Stimulated activated CD4-positive, alpha-beta T cell treated with anti-CD3 and anti-CD28 coated beads, Interleukin-4, amount 100 ng/mL, for 1 hour (primary cell): ENCODE measurements at places on chromosomes 6 and 20.

DNA sequence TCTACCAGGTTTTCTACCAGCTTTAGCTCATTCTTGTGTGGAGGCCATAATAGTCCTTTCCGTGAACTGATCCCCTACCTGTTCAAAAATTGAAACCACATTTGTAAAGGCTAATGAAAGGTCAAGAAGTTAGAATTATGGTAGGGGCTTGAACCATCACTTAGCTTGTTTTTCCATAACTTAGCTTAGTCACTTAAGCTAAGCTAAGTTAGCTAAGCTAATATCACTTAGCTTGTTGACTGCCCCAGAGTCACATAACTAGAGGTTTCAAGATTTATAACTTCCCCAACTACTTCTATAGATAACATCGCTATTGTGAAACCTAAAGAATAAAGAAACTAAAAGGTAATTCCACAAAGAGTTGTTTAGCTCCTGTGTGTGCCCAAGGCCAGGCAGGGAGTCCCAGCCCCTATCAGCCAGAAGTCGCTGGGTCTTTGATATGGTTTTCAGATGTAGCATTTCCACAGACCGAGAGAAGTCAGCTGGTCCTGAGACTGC lies 131.8 kb downstream of the VEGFA start:
- no peak for DNase-seq

GRCh38 chr6:20069021-20069522 lies 143.2 kb downstream of the MBOAT1 start:
- no peak for DNase-seq

GRCh38 chr6:53647462-53648094 lies 18.0 kb downstream of the KLHL31 start:
- DNase-seq: no peak

- DNase-seq: no peak
Measured at GRCh38 chr6:52310932-52311331, 26.4 kb upstream of the MCM3 start.

GRCh38 chr6:154138793-154139192 lies 99.8 kb downstream of the OPRM1 start:
- no peak for DNase-seq

- no peak for DNase-seq
Measured at GRCh38 chr6:13762611-13763441, 51.2 kb upstream of the RANBP9 start.

DNA sequence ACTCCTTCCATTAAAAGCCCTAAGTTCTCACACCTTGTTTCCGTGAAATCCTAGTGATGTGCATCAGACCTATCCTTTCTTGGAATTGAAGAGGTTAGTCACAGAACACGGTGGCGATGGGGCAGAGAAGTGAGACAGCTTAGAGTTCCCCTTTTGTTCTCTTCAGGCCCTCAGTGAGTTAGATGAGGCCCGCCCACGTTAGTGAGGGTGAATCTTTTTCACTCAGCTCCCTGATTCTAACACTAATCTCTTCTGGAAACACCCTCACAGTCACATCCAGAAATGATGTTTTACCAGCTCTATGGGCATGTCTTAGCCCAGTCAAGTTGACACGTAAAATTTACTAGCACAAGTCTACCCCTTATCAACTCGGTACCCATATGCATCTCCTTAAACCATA lies 172.7 kb upstream of the NOX3 start:
- DNase-seq: peak; percentile 35

DNA sequence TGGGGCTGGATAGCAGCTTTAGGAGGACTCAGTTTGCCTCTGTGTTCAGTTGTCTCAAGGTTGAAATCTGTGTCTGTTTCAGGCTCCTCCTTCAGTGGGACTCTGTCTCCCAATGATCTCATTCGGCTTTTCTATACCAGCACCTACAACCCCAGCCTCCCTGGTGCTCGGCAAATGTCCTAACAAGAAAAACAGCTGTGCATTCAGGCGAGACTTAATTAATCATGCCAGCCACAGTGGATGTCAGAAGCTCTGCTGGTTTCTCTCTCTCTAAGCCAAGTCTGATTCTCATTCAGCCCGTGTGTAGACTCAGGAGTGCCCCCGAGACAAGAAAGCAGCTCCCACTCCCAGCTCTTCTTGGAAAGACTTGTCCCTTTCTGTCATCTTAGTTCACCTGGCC lies 46.8 kb downstream of the SUN5 start:
- no peak for DNase-seq

DNA sequence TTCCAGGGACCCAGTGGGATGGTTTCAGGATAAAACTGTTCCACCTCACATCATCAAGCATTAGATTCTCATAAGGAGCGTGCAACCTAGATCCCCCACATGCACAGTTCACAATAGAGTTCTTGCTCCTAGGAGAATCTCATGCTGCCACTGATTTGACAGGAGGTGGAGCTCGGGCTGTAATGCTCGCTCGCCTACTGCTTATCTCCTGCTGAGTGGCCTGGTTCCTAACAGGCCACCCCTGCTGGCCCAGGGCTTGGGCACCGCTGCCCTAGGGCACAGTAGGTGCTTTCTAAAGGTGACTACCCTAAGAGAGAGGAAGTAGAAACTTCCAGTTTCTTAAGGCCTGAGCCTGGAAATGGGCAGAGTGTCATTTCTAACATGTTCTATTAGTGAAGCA lies 656.9 kb downstream of the PRKN start:
- DNase-seq: no peak

GRCh38 chr6:73074175-73074574 lies 151.1 kb downstream of the KHDC1L start:
- no peak for DNase-seq

DNA sequence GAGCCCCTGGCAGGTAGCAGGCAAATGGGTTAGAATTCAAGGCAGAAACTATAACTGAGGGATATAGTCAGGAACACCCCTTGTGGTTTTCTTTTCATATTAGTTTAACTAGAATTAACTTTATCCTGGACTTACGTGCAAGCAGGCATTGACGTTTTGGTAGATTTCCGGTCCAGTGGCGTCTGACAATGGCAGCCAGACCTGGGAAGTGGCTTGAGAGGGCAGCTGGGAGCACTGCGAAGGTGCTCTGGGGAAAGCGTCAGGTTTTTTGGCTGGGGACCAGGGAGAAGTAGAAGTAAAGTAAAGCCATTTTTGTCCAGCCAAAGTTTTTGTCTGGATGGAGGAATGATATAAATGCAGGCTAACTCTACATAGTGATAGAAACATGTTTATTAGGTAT lies 8.4 kb upstream of the ACSS1 start:
- DNase-seq: no peak

DNA sequence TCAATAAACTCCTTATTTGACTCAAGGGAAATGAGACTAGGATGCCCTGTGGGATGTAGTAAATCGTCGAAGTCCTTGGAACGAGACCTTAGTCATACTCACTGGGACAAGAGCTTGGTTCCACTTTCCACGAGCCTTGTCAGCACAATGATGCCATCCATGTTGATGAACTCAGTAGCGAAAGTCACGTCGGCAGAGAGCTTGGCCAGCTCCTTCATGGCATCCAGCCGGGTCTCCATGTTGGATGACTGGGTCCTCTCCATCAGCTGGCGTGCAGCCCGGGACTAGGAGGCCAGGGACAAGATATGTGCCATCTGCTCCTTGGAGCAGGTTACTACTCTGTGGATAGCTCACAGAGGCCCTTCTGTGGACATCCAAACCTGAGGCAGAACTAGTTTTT lies 17.5 kb downstream of the ELMO2 start:
- DNase-seq: no peak

DNA sequence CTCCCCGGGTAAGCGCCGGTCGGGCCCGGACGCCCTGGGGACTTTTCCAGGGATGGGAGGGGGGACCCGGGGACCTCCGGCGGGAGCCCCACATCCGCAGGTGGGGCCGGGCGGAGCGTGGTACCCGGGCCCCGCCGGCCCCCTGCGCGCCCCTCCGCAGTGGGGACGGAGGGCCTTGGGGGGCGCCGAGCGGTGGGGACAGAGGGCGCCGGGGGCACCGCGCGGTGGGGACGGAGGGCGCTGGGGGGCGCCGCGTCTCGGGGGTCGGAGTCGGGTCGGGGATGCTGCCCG lies 270 bp downstream of the PLEKHG1 start:
- DNase-seq: no peak

DNA sequence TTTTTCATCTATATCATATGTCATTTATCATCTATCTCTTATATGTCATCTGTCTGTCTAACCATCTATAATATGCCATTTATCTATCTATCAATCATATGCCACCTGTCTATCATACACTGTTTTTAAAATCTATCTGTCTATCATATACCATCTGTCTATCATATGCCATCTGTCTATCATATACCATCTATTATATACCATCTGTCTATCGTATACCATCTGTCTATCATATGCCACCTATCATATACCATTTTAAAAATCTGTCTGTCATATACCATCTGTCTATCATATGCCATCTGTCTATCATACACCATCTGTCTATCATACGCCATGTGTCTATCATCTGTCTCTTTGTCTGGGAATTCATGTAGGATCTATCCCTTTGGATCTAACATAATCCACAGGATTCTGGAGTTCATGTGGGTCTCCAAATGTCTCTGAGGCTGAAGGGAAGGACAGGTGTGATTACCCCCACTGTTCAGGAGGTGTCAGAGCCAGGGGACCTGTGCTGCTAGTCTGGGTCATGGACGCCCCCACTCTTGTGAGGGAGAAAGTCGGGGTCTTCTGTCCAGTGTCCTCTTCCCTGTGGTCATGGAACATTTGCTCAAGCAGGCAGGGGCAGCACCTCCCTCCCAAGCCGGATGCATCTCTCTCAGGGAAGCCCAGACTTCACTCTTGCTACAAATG lies 36.9 kb upstream of the FRMD1 start:
- no peak for DNase-seq

GRCh38 chr6:155077784-155078183 lies 82.7 kb downstream of the TIAM2 start:
- no peak for DNase-seq

GRCh38 chr20:57788936-57789613 lies 79.3 kb upstream of the PMEPA1 start:
- DNase-seq: no peak

- no peak for DNase-seq
Measured at GRCh38 chr20:48105526-48105925, 320.2 kb upstream of the SULF2 start.

DNA sequence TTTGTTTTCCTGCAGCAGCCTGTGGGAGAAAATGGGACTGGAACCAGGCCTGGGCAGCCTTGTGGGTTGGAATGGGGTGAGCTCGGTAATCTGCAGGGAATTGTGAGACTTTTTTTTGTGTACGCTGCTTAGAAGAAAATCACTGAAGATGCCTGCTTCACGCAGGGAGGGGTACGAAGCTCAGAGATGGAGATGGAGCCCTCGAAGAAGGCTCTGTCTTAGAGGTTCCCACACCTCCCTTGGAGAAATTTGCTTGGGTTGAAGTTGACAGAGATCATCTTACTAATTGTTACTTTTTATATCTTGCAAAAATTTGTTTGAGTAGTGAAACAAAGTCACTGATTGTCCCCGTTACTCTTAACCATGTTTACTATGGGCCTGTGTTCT lies 894 bp downstream of the PYGB start:
- DNase-seq: no peak

GRCh38 chr6:146028851-146029572 lies at the start of gene GRM1:
TSS of gene GRM1 (plus strand) at chr6:146029062. CDS start at chr6:146029518, 456 bp downstream.
- no peak for DNase-seq

- DNase-seq: no peak
Measured at GRCh38 chr6:142444376-142444775, 142.6 kb downstream of the ADGRG6 start.

DNA sequence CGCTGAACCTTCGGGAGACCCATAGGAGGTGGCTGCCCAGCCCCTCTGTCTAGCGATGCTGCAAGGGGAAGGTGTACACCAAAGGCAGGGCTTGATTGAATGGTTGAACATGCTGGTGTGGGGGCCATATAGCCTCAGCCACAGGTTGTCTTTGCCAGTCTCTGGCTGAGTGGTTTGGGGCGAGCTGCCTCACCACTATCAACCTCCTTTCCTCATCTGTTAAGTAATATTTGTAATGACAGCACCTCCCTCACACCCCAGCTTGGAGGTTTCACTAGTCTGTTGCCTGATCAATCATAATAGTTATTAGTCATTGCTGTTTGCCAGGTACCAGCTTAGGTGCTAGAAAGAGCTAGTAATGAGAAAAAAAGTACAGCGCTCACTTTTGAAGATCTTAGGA lies 11.8 kb upstream of the ZNF831 start:
- peak; percentile 40 for DNase-seq

- DNase-seq: no peak
Measured at GRCh38 chr6:73712535-73713173, 16.7 kb downstream of the CD109 start.

DNA sequence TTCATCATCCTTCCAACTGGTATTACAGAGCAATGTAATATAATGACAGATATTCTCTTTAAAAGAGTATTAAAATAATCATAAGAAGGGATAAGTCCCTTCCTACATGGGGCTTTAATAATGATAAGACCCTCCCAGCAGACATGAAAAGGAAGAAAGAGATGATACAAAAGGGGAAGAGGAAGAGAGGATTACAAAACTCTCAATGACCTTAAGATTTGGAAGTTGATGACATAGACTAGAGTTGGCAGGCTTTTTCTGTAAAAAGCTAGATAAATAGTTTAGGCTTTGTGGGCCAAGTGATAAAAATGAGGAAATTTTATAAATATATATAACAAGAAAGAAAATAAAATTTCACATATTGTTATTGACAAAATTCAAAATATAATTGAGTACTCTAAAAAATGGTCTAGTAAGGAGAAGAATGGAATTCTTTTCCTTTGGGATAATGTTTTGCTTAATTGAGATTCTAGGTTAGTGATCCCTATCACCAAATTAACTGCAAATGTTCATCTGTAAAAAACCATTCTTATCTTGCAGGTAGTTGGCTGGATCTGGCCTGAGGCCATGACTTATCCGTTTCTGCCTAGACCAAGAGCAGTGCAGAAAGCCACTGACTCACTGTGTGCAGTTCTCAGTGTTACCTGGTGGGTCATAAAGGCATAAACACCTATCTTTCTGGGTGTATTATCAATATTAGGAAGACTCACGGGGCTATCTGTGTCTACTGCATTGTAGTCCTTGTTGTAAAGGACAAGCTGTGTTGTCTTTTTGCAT lies 11.0 kb downstream of the RIPOR2 start:
- no peak for DNase-seq

- no peak for DNase-seq
Measured at GRCh38 chr20:43925801-43926200, 11.1 kb downstream of the TOX2 start.

GRCh38 chr6:125191916-125192609 lies 38.5 kb downstream of the TPD52L1 start:
- DNase-seq: peak; percentile 46

DNA sequence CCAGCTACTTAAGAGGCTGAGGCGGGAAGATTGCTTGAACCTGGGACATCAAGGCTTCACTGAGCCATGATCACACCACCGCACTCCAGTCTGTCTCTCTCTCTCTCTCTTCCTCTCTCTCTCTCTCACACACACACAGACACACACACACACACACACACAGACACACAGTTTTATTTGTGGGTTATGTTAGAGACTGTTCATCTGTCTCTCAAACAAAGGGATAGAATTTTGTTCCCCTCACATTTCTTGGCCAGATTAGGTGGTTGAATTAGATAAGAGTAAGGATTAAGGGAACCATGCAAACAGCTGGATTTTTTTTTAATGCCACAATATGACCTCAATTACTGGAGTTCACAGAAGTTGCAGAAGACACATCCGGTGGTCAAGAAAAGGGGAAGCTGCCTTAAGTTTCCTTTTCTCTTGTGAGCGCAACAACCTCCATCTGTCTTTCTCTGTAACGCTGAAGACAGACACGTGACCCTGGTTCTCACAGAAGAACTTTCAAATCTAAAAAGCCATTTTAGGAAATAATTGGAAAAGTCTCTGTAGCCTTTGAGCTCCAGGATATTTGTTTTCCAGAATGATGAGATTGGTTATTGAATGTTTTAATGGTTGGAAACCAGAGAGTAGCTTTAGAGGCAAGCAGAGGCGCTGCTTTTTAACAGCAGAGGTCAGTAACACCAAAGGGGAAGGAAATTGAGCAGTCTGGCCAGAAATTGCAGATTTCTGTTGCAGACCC lies 32.9 kb upstream of the LGSN start:
- DNase-seq: no peak
